Activated naive CD8-positive, alpha-beta T cell treated with anti-CD3 and anti-CD28 coated beads, Interleukin-2, amount 50 U/mL, for 16 hours (primary cell): ENCODE measurements at places on chromosomes 2 and 18.

DNA sequence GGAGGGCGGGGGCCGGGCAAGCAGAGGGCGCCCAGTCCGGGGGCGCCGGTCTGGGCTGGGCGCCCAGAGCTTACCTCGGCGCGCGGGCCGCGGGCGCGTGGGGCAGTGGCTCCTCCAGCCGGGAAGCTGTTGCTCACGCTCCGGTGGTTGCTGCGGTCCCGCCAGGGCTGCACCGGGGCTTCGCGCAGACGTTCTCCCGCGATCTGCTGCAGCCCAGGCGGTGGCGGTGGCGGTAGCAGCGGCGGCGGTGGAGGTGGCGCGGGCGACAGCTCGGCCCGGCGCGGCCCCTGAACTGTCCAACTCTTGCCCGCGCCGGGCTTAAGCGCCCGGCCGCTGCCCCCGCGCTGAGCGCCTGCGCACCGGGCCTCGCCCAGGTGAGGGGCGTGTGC, 391 bp downstream of the ZNF385B start:
- no peak for DNase-seq

DNA sequence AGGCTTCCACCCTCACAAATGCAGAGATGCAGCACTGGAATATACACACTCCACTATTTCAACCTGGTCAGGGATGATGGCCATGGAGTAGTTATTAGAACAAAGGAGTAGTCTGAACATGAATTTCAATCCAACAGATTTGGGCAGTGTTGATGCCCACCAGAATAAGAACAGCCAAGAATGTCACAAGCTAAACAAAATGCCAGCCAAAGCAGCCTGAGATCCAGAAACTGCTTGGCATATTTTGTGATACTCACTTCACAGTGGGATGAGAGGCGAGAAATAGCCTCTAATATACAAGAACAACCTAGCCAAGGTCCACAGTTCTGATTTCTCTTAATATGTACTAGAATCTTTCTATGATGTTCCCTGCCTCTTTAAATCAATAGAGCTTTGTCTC, 58.6 kb upstream of the KLF7 start:
- no peak for DNase-seq

GRCh38 chr2:203238292-203238703, 520 bp upstream of the CYP20A1 start:
- DNase-seq, result no peak

DNA sequence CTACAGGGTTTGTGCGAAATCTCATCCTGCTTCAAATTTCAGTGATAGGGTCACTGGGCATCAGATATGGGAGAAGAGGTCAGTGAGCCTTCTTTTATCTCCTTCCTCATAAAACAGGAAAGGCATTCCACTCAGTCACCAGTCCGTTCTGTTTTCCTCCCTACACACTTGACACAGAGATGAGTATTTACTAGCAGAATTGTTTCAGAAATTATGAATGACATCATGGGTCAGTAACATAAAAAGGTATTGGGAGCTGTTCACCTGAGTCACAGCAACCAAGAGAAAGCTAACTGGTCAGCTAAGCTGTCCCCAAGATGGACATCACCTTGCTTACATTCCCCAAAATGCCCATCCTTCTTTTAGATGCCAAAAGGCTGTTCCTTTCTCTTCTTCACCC, 96.3 kb downstream of the ACVR1 start:
- no peak for DNase-seq

GRCh38 chr2:227765788-227766372, 20.2 kb downstream of the SCYGR8 start:
- no peak for DNase-seq

DNA sequence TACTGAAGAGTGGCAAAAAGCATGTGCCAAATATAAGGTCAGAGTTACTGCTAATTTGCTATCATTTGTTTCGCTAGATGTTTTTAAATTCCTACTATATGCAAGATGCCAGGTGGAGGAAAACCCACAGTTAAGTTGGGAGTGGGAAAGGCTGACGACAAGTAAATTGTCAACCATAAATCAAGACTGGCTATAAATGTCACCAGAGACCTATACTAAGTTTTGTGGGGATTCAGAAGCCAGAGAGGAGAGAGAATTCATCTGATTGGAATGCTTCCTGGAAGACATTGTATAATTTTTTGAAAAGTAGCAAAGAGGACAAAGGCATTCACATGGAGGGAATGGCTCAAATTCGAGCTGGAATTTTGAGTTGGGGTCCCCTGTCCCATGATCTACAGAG, 64.3 kb downstream of the CFAP221 start:
- DNase-seq, result no peak

DNA sequence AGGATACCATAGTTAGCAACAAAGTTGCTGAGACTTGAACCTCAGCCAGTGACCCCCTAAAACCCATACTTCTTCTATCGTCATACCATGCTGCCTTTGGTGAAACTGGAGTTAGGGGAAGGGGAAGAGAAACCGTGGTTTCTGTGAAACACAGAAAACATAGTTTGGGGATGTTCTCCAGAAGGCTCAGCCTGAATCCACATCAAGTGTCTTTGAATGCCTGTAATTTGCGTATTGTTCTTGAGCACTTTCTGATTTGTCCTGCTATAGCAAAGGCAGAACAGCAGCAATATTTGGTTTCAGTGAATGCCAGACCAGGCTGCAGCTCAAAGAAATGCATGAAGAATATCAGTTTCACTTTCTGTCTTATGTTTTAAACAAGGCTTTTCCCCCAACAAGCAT, 258.7 kb downstream of the TTC32 start:
- DNase-seq, result no peak

DNA sequence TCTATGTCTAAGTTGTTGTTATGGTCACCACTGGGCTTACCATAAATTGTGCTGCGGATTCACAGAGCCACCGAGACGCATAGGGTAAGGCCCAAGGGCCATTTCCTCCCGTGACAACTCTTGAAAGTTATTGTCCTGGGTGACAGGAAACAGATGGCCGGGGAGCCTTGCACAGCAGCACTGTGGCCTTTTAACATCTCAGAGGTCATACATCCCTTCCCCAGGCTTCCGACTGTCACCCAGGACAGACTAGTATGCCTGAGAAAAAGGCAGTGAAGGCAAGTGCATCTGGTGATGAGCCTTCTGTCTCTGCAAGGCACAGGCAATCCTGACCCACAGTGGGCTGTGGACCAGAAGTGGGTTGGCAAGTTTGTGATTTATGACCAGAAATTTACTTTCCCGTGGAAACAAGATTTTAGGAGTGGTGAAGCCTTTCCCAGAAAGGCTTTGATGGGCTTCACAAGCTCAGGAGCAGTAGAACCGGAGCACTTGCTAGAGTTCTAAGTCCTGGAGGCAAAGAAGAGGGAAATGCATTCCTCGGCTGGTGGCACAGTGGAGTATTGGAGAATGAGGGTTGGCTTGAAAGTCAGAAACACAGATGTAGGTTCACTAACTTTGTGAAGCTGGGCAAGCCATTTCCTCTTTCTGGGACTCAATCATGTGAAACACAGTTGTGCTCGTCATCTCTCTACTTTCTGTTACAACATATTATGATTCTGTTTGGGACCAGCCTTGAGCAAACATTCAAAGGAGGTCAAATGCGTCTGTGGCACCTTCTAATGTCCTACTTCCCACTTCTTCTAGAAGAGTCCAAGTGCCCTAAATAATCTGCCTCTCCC, 2.0 kb upstream of the CAPN14 start:
- no peak for DNase-seq

- DNase-seq, result no peak
Measured at GRCh38 chr18:7626922-7627440, 59.9 kb downstream of the PTPRM start.

- DNase-seq, result no peak
Measured at GRCh38 chr2:159807183-159808031, 9.4 kb upstream of the CD302 start.

DNA sequence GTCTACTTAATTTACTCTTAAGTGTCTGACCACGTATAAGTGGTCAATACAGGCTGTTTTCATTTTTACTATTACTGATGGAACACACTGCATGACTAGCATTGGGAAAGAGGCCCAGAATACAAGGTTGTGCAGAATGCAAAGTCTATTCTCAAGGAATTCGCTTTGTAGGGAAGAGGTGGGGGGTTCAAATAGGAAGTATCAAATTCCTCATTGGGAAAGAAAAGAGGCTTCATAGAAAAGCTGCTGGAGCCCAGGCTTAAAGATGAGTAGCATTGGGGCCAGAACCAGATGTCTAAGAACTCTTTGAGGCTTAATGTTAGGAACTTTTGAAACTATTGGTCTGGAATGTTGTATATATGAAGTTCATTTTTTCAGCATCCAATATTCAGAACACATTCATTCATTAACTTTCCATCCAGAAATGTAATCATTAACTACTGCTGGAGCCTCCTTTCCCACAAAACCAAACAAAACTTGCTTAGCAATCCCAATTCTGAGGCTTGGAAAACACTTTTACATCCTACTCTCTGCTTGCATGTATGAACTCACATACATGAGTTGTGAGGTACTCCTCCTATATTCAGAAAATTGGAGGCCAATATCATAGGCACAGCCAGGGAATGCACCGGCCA, 994 bp upstream of the LRATD1 start:
- DNase-seq, result no peak

DNA sequence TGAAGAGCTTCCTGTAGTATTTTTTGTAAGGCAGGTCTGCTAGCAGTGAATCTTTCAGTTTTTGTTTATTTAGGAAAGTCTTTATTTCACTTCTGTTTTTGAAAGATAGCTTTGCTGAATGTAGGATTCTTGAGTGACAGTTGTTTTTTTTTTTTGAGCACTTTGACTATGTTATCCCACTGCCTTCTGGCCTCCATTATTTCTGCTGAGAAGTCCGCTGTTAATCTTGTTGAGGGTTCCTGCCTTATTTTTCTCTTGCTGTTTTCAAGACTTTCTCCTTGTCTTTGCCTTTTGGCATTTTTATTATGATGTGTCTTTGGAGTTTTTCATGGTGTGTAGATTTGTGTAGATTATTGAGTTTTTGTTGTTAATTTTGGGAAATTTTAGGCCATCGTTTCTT, 21.9 kb downstream of the RBFA start:
- no peak for DNase-seq

- DNase-seq, result no peak
Measured at GRCh38 chr2:150075831-150076230, 411.6 kb downstream of the RND3 start.

GRCh38 chr2:198966269-198966668, 491.5 kb downstream of the SATB2 start:
- no peak for DNase-seq

DNA sequence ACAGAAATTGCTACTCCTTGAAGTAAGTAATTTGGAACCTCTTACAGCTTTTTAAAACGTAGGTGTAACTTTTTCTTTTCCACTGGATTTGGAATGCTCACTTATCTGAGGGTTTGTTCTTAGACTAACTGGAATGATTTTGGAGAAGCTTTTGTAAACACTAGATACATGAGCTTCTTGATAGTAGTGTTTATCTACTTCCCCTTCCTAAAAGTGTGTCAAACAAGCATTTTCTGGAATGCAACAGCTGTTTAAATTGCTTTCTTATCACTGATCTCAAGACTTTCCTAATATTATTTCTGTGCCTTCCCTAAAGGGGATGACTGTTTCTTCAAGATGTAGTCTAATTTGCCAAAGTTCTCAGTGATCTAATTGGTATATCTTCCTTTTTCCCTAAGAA, 282.6 kb downstream of the CCDC178 start:
- no peak for DNase-seq

- DNase-seq, result no peak
Measured at GRCh38 chr2:23363831-23364230, 21.1 kb upstream of the KLHL29 start.

DNA sequence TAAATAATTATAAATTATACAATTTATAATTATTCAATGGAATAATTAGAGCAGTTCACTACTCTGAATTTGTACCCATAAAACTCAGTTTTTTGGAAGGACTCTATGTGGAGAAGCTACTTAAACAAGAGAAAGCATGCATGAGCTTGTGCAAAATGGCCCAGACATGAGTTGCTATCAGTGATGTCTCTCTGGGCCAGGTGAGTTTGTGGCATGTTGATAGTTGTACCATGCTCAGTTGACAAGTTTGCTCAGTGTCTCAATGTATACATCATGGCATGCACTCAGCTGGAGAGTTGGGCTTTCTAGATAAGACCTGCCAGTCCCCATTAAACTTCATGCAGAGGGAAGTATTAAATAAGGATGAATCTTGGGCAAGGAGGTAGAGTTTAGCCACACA, 153.8 kb upstream of the TACR1 start:
- DNase-seq, result no peak

DNA sequence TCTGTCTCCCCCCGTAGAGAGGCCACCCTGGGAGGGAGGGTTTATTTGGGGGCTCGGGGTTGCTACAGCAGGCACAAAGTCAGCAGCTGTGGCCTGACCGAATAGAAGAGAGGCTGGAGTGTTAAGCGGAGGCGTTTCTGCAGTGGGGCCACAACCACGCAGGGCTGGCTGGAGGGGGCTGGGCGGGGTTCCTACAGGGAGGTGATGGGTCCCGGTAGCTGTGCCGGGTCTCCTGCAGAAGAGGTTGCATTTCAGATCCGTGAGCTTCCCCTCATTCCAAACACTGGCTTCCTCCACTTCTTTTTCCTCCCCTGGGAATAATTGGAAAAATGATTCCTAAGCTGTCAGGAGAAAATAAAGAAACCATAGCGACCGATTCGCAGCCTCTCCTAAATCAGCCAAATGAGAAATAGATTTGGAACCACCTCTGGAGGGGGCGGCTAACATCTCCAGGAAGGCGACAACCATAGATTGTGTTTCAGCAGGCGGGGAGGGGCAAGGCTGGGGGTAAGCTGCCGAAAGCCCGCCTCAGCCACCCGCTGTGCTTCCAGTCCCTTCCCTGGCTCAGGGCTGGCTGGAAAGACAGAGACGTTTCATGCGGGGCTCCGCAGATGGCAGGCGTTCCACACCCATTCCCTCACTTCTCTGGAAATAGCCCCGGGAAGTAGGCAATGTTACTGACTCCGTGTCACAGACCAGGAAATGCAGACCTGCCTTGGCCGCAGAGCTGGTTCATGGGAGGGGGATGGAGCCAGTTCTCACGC, 85.6 kb upstream of the TAF1B start:
- DNase-seq, result no peak

DNA sequence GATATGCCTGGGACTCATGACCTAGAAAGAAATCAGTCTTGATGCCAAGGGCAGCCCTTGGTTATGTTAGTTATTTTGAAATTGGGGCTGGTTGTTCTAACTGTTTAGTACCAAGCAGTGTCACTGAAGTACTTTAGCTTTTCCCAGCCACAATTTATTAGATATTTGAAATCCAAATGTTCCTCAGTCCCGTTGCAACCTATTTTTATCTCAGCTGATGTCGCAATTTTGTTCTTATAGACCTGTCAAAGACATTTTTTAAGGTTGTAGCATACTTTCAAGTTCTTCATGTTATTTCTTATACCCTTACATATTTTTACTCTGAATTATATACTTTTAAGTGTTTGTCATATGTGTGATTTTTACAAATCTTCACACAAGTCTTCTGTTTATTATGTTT, 100.1 kb downstream of the LRP1B start:
- DNase-seq, result no peak

DNA sequence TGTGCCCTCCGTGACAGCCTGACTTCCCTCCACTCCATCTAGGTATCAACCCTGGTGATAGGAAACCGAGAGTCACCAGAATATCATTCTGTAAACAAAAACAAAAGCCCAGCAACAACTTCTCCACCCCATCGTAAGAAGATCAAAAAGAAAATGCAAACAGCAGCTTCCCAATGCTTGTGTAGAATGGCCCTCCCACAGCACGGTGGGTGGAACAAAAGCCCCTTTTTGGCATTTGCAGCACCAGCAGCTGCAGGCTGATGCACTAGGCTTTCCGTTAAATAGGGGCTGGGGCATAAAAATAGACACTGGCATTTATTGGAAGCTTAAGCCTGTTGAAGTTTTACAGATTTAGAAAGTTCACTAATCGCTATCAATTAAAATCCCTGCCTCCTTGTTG, 513.0 kb downstream of the GALR1 start:
- no peak for DNase-seq
